ENCODE measurements at places on chromosomes 11 and 22.

DNA sequence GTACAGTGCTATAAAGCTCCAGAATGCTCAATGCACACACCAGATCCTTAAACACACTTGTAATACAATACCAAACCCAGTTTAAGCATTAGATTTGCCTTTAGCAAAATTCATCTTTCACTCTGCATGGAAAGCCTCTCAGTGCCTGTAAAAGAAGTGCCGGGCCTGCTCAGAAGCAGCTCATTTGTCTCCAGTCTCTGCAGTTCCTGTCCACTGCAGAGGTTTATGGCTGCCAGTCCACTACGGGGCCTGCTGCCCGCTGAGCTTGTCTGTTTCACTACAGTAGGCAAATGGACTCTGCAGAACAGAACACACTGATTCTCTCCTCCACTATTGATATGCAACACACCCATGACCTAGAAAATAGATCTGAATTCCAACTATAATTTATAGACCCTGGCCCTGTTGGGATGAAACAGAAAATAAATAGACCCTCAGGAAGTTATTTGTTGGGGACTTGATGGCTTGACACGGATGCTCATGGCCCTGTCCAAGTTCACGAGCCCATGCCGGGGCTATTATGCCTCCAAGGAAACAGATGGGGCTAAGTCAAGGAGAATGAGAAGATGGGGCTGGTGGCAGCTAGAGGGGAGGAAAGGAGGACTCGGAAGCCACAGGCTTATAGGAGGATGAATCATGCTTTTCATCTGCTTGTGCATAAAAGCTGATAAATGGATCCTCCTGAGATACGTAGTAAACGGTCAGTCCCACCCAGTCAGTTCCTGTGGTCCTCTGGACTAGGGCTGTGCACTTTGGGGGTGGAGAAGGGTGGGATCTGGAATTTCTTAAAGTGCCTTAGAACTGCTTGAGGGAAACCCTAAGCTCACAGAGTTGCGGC lies 416.8 kb upstream of the TENM4 start:
- no peak for DNase-seq

DNA sequence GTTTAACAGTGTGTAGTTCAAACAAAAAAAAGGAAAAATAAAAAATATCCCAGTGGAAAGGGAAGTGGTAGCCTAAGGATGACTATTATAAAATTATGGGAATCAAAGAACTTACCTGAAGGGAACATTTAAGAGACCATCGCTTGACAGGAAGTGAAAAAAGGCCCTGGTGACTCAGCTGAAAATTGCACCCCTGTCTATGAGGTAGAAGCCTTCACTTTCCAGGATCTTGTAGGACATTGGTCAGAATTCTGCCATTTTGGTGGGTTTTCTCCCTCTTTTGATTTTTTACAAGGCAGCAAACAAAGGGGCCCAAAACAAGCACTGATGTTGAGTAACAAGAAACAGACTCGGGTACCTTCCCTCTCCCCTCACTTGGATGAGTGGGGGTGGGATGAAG lies 15.6 kb downstream of the DDX17 start:
- DNase-seq: no peak

GRCh38 chr11:82250047-82250446 lies 483.6 kb downstream of the FAM181B start:
- no peak for DNase-seq

DNA sequence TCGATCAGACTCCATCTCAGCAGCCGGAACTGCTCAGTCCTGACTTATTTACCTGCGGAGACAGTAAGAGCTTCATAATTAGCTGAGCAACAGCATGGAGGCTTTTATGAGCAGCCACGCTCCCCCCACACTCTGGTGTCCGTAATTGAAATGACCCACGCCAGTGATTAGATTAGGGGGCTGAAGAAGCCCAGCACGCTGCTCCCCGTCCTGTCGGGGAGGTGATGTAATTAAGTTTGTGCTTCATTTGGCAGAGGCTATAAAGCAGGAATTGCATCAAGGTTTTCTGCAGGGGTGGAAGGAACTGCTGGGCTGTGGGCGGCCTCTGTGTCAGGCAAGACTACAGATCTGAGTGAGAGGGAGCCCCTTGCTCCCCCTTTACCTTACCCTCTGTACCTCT lies 22.8 kb upstream of the HTR3A start:
- no peak for DNase-seq

DNA sequence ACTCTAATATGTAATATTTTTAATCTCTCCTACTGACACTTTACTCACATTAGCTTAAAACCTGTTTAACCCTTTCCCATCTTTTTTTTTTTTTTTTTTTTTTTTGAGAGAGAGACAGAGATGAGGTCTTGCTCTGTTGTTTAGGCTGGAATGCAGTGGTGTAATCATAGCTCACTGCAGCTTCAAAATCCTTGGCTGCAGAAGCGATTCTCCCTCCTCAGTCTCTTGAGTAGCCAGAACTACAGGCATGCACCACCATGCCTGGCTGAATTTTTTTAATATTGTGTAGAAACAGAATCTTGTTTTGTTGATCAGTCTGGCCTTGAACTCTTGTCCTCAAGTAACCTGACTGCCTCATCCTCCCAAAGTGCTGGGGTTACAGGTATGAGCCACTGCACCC lies 37.3 kb downstream of the PAMR1 start:
- DNase-seq: peak; percentile 27

DNA sequence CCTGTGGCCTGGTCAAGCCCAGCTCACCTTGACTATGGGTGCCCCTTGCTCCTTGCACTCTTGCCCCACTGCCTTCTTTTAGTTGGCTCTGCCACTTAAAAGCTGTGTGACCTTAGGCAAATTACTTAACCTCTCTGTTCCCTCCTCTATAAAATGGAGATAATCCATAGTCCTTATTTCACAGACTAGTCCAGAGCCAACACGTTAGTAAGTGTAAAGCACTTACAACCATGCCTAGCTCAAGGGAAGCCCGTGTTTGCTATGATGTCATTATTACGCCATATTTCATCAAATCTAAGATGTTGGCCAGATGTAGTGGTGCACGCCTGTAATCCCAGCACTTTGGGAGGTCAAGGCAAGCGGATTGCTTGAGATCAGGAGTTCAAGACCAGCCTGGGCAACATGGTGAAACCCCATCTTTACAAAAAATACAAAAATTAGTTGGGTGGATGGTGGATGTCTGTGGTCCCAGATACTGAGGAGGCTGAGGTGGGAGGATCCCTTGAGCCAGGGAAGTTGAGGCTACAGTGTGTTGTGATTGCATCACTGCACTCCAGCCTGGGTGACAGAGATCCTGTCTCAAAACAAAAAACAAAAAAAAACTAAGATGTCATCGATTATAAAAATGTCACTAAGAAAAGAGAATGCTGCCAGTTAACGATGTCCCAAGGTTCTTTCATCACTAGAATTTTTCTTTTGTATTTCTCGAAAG lies 2.3 kb upstream of the CCDC88B start:
- DNase-seq: no peak

DNA sequence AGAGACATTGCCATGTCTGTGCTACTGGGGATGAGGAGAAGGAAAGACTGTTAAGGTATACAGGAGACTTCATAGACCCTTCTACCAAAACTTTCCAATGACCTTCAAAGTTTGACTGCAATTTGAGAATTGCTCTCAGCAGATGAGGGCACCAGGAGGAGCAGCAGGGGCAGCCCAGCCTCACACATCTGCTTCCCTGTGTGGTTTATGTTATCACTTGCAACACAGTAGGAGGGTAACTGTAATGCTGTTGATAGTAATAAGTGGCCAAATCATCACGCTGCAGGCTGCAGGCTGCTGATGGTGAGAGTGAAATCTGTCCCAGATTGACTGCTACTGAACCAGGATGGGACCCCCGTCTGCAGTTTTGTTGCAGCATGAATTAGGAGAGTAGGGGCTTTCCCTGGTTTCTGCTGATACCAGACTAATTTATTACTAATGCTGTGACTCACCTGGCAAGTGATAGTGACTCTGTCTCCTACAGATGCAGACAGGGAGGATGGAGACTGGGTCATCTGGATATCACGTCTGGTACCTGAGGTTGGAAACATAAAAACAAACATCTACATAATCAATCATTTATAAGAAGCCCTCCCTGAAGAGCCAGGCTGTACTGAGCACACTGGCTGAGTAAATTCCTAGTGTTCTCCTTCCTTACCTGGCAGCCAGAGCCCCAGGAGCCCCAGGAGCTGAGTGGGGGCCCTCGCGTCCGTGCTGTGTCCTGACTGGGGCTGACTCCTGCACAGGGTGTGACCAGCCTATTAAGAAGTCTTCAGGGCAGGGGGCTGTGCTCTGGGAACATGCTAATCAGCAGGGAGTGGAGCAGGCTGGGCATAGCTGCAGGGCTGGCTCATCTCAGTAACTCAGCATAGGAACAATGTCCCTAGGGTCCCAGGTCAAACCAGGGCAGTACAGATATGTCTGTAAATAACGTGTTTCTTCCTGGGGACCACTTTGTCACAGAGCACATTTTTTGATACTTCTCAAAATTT lies 74.4 kb downstream of the GAB4 start:
- DNase-seq: no peak

GRCh38 chr22:20383538-20383937 lies 10.4 kb upstream of the ZNF74 start:
- no peak for DNase-seq

DNA sequence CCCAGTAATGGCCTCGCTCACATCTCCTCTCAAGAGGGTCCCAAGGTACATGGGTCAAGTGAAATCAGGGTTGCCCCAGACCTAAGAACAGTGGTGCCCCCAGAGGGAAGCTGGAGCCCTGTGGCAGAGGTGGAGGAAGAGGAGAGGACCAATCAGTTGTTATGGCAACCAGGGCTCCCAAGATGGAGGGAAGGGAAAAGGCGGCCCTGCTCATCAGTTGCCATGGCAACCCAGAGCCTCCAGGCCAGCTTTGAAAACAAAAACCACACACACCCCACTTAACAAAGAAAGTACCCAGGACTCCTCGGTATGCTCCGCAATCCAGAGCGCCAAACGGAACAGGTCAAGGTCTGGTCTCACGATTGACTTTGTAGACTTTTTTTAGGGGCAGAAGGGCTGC lies 53.5 kb upstream of the SLC35C1 start:
- DNase-seq: no peak

GRCh38 chr11:78239781-78240180 lies 51.1 kb downstream of the USP35 start:
- DNase-seq: no peak

DNA sequence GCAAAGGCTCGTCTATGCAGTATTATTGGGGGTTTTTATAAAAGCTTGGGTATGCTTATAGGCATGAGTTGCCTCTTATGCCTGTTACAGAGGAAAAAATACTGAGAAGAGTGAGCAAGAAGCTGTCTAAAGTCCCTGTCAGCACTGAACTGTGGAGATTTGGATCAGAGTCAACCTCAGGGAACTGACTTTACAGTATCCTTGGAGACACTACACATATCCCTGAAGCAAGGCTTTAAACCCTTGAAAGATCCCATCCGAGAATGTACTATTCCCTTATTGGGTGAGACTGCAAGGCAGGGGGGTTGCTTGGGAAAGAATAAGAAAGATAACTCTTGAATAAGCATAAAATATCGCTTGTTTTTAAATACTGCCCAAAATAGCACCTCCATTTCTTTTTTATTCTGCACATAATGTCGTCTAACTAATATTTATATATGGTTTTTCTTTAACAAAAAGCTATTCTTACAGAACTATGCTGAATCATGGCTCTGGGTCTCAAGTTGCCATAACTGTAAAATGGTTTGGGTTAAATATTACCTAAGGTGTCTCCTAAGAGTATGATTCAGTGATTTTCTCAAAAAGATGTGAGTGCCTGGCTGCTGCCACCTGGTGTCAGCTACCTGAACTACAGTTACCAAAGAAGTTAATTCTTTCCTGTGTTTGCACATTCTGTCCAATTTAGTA lies 1062.8 kb downstream of the DLG2 start:
- peak; percentile 21 for DNase-seq

DNA sequence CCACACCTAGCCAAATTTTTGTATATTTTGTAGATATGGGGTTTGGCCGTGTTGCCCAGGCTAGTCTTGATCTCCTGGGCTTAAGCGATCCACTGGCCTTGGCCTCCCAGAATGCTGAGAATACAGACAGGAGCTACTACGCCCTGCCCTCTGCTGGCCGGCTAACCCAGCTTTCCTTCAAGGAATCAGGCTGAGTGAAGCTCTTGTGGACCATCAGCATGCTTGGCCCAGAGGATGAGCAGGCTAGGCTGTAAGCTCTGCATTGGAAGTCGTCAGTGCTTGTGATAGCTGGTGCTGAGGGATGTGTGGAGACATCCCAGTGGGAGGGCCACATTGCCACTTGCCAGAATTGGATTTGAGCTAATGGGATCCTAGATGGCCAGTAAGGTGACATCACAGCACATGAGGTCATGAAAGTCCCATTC lies 60.6 kb downstream of the MED15 start:
- DNase-seq: peak; percentile 66

GRCh38 chr11:33941637-33942160 lies 49.8 kb upstream of the LMO2 start:
- no peak for DNase-seq

- peak; percentile 9 for DNase-seq
Measured at GRCh38 chr11:106012744-106013143, 9.3 kb downstream of the MSANTD4 start.

DNA sequence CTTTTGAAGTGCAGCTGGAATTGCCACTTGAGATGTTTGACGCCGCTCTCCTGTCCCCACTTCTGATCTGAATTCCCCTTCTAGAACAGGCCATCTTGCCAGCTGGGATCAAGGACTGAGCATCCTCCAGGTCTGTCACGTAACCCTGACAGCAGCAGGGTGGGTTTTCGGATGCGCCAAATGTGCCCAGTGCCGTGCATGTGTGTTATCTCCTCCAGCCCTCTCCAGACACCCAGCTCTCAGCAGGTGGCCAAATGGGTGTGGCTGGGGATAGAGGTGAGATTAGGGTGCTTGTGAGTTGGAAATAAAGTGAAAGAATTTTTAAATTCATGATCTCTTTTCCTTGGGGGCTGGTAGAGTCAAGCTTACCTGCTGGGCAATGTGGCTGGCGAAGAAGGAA lies 3.3 kb downstream of the OSBP2 start:
- no peak for DNase-seq

DNA sequence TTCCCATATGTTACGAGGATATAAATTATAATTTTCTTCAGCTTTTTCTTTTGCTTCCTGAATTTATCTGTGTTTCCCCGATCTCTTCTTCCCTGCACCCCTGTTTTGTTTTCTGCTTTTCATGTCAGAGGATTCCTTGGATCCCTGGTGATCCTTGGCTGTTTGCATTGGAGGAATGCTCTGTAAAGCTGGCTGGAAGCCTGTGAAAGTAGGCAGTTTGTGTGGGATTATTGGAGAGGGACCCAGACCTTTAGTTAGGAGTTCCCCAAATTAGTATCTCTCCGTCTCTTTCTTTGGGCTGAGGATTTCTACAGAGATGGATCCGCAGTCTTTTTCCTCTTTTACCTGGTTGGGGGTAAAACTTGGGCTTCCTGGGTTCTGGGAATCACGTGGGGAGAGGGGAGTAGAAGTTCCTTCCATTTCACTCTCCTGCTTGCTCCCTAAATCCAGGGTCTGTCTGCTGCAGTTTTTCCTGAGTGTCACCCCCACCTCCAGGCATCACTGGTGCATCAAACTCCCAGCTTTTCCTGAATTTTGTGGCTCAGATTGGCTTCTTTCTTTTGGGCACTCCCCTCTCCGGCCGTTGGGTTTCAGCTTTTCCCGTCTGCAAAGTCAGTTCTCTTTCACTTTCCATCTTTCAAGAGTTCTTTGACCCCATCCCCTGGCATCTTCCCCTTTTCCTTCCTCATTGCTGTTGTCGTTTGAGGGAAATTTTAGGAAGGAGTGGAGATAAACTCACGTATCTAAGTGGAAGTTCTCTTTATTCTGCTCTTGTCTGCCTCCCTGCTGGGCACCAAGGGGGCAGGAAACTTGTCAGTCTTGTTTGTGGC lies 79.1 kb upstream of the ALX4 start:
- DNase-seq: no peak

Data from HFFc6 (cell line).